Inflammatory macrophage treated with lipopolysaccharide for 1 hour (primary cell): ENCODE measurements at places on chromosomes 7 and 10.
A peak's percentile ranks its signal among the peaks of the same experiment; 100 is the strongest.

- no peak for DNase-seq
These were observed 86.9 kb upstream of the STRIP2 start for GRCh38 chr7:129347330-129347729.

GRCh38 chr7:134766779-134767519, 12.5 kb upstream of the CALD1 start:
- no peak for DNase-seq

DNA sequence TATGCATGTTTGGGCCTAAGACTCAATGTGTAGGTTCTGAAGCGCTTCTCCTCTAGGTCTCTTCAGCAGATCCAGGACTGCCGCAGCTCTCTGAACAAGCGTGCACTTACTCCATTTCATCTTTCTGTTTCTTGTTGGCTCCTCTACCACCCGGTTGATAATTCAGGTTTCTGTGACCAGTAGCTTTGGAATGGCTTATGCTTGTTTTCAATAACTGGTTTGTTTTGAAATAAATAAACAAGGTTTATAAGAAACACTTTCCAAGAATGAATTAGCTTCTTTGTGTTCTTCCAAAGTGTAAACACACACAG, 1.5 kb downstream of the MDFIC start:
- no peak for DNase-seq

DNA sequence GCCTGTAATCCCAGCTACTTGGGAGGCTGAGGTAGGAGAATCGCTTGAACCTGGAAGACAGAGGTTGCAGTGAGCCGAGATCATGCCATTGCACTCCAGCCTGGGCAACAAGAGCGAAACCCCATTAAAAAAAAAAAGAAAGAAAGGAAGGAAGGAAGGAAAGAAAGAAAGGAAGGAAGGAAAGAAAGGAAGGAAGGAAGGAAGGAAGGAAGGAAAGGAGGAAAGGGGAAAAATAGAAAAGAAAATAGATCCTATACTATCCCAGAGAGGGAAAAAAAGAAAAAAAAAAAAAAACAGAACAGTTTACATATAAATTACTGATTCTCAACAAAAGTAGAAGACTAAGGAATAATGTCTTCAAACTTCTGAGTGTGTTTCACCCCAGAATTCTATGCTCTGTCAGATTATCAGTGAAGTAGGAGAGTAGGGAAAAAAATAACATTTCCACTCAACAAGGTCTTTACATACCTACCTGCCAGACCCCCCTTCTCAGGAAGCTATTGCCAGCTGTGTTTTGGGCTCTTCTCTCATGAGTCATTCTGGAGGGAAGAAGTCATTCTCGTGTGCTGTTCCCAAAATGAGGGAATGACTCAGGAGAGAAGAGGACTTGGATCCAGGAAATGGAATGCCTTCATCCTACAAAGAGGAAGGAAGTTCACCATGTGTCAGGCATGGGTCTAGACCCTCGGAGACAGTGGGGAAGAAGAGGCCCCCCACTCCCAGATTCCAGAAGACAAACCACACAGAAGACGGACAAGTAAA, 20.9 kb downstream of the RGS10 start:
- no peak for DNase-seq

DNA sequence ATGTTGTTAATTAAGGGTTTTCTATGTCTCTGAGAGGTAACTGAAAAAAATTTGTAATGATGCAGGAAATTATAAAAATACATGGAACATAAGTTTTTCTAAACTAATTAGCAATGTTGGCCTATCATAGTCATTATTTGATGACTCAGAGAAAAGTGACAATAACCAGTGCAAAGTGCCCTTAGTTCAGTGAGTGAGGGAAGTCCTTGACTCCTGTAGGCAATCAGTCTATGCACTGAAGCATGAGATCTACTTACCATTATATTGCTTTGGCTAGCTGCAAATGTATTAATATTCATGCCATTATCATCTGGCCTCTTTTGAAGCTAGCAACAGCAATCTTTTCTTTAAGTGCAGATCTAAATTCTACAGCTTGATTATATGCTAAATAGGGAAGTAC, 40.6 kb downstream of the CCDC172 start:
- DNase-seq: no peak

- DNase-seq: no peak
These were observed 39.2 kb downstream of the PTPRE start for GRCh38 chr10:127945948-127946711.

DNA sequence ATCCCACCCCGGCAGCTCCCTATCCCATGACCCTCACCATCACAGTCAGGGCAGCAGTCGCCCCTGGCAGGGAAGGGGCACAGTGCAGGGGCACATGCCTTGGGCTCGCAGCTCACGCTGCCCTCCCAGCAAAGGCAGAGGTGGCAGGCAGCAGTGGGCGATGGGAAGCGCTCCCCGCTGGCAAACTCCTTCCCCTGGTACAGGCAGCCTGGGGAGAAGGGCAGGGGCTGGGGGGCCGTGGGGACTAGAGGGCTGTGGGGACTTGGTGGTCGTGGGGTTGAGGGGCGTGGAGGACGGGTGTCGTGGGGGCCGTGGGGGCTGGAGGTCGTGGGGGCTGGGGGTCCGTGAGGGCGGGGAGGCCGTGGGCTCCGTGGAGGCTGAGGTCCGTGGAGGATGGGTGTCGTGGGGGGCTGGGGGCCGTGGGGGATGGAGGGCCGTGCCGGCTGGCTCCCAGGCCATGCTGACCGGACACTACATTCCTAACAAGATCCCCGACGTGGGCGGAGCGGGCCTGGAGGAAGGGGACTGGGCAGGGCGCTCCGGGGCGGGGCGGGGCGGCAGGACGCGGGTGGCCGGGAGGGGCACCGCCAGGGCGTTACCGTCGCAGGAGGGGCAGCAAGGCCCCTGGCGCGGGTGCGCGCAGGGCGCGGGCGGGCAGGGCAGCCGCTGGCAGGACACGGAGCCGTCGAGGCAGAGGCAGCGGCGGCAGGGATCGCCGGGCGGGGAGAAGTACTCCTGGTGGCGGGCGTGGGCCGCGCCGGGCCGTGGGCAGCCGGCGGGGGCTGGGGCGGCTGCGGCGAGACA, 20.0 kb downstream of the KCP start:
- DNase-seq: peak; percentile 16

- no peak for DNase-seq
These were observed 241.5 kb downstream of the WDR37 start for GRCh38 chr10:1297566-1298301.

GRCh38 chr7:90232430-90232829, 12.5 kb upstream of the CFAP69 start:
- no peak for DNase-seq
